ENCODE measurements at places on chromosomes 3 and 15.

DNA sequence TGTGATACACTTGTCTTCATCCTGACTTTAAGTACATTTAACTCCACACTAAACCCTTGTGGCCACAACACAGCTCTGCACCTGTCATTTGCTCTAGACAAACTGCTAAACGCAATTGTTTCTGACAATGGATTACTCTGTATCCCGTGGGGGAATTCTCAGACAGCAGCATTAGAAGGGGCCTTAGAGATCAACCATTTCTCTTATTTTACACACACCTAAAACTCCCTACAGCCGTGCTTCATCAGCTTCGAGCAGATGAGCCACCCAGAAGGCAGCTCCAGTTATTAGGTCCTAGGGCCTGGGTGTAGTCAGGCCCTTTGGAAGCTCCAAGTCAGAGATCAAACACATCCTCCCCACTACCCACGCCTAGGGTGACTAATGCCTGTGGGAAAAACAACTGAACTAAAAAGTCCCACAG lies 1.3 kb upstream of the IL12A start:
- no peak for DNase-seq

- no peak for DNase-seq
These were observed 69.9 kb downstream of the SYNM start for GRCh38 chr15:99174567-99175395.

- DNase-seq: no peak
These were observed 302.7 kb upstream of the KCNMB2 start for GRCh38 chr3:178233371-178234071.

GRCh38 chr3:185724761-185725160 lies 100.1 kb downstream of the IGF2BP2 start:
- no peak for DNase-seq

- no peak for DNase-seq
These were observed 161.7 kb downstream of the MBNL1 start for GRCh38 chr3:152430223-152431002.

DNA sequence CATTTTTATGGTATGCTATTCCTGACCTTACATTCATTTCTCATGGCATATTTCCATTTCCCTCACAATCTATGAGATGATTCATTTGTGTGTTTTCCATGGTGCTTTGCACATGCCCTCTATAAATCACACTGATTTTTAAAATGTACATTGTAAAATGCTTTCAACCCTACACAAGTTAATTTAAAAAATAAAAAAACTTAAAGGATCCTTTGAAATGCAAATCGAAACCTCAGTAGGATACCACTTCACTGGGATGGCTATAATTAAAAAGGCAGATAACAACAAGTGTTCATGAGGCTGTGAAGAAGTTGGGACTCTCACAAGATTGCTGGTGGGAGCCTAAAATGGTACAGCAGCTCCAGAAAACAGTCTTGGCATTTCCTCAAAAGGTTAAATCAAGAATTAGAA lies 83.5 kb downstream of the FMN1 start:
- no peak for DNase-seq

DNA sequence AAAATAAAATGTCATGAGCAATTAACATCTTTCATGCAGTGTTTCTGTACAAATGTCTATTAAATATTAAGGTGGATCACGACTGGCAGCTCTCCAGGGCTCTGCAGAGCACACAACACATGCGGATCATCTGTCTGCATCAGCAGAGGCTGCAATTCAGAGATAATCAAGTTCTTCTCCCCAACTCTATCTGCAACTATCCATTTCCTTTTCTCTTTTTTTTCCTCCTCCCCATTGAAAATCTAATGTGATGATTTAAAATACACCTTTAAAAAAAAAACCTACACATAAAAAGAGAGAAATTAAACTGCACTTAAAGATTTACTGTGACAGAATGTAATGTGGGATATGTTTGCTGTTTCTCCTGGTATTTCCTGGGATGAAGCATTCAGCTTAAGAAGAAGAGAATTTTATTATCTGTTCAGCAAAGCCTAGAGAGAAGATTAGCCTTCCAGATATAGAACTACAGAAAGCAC lies 352.6 kb upstream of the CCDC54 start:
- DNase-seq: no peak

DNA sequence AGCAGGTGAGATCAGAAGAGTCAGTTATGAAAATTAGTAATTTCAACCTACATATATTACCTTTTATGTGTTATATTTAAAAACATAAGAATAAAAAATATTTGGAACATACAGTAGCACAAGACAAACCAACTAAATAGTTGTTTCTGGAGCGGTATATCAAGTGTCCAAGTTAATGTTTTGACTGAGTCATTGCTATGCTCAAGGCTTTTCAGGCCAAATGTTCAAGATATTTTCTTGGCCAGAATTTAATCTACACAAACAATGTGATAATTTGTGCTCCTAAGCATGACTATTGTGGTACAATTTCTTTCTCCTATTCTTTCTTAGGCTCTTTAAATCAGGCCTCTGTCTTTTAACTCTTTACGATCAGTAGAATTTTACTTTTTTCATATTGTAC lies 412.4 kb downstream of the RAP2B start:
- no peak for DNase-seq

DNA sequence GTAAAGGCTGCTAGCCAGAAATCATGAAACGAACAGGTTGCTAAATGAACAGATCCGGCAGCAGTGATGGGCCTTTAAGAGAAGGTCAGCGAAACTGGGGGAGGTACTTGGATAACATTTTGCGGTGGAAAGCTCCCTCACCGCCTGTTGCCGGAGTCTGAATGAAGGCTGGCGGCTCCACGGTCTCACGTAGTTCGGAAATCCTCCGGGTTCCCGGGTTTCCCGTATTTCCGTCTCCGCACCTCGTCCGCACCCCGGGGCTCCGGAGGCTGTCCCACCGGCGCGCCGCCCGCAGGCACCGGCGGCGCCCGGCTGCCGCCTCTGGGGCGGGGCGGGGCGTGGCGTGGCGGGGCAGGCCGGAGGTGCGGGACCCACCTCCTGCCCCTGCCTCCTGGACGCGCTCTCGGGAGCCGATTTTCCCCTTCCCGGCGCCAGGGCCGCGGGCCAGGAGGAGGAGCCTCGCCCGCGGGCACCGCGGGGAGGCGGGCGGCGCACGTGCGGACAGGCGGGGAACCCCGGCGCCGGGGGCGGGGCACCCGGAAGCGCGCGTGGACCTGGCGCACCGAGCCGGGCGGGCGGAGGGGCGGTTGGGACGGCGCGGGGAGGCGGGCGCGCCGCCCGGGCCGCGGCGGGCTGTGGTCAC lies at the start of gene ZDHHC23:
ZDHHC23 (plus strand) TSS at position 642 of the 643 bp plus-strand sequence. CDS start 790 bp downstream, outside the sequence.
- peak; percentile 51 for DNase-seq

- no peak for DNase-seq
These were observed 27.1 kb downstream of the CHST2 start for GRCh38 chr3:143146486-143147274.

GRCh38 chr3:46354984-46355383 lies 1.1 kb downstream of the CCR2 start:
- DNase-seq: no peak

DNA sequence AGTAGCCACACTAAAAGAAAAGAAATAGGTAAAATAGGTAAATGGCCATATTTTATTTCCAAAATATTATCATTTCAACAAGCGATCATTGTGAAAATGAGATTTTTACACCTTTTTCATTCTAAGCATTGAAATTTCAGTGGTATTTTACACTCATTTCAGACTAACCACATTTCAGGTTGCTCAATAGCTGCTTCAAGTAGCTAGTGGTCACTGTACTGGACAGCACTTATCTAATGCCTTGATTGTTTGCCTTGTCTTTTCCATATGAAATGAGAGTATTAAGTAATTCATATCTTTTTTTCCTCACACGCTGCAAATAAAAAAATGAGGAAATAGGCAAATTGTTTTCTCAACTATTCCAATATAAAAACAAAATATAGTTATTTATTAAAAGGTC lies 332.8 kb downstream of the NLGN1 start:
- no peak for DNase-seq

DNA sequence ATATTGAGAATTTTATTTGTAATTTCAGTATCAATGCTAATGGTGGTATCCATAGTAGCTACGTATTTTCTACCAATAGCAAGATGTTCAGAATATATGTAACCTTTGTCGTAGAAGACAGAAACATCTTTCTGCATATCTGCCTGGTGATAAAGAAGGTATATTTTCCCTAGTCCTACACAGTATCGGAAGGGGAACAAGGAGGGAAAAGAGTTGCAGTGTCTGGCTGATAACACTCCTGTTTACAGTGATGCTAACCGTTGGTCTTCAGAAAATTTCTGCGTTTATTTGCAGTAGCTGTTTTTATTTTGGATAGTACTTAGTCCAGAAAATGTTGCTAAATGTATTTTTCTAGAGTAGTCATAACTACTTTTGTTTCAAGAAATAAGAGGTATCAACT lies 25.2 kb downstream of the TSC22D2 start:
- no peak for DNase-seq

DNA sequence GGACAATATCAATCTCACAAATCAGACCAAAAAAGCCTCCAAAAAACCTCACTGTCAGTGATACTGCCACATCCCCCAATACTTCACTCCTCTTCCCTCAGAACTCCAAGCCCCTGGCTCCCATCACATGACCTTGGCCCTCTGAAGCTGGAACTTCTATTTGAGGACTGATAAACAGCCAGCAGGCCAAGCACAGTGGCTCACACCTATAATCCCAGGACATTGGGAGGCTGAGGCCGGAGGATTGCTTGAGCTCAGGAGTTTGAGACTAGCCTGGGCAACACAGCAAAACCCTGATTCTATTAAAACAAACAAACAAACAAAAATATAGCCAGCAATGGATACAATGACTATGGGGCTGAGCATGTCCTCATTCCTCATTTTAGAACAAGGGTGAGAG lies 55.2 kb downstream of the MAP4 start:
- no peak for DNase-seq

DNA sequence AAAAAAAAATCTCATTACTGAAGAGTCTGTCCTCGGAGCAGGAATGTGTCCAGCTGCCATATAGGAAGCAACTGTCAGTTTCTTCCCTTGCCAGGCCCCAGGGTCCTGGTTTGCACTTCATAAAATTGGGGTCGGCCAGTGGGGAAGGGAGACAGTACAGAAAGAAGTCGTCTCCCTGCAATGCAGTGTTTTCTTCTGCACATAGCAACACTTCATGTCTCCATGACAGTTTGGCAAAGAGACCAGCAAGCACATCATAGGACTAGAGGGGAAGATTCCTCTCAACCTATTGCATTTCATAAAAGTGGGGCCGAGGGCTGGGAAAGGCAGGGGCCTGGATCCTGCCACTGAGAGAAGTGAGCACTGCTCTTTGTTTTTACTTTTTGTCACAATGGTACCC lies 138.2 kb upstream of the HACD2 start:
- DNase-seq: no peak

DNA sequence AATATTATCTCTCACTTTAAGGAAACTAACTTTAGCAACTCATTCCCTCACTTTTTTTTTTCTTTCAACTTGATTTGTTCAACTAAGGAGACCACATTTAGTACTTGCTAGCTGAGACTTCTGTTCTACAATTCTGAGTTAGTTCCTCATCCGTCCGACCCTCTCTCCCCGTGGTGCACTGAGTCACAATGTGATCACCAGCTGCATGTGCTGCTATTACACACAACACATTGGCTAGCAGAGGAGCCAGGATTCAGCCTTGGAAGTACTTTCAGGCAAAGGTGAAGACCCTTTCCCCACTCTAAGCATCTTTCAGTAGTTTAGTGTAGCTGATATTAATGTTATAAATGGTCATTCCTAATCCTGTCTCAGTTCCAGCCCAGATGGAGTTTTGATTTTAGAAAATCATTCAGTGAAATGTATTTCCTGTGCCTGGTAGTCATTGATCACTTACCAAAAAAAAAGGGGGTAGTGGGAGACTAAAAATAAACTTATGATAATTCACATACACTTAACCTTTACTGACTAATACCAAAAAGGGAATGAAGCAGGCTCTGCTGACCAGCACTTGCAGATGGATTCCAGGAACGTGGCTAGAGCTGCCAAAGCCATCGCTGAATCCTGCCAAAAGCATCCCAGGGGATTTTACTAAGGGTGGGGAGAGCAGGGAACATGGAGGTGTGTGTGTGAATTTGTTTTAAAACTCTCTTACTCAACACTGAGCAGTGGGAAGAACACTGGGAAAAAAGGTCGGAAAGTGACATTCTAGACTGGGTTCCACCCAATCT lies 424.8 kb downstream of the LPP start:
- no peak for DNase-seq

DNA sequence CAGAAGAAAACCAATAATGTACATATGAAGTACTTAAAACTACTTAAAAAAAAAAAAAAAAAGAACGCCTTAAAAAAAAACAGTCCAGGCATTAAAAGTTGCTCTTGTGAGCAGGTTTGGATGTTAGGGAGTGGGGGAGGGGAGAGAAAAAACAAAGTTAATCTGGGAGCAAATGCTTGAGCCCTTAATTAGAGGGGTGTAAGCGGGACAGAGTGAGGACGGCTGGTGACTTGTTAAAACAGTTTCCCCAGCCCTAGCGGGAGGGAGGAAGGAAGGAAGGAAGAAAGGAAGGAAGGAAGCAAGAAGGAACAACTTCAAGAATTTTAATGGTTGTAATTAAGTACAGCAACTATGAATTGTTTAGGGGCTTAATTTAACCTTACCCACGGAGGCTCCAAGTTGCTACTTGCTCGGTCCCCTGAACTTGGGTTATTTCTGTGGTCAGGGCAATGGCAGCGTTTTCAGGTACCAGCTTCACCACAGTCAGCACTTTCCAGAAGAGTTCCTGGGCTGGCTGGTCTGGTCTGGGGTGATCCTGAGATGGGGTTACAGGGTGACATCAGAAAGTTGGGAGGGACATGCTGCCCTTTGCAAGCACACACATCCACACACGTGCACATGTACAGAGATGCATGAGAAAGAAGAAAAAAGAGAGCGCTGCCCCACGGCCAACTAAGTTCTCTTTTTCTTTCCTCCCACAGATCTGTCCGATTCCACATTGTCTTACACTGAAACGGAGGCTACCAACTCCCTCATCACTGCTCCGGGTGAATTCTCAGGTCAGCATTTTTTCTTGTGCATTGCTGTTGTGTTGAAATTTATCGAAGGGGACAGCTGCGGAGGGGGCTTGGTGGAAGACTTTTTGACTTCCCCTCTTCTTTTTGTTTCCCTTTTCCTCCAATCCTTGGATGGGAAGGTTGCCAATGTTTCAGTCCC lies 14.0 kb downstream of the SMAD6 start:
- DNase-seq: no peak

- no peak for DNase-seq
These were observed 419.5 kb upstream of the C2CD4B start for GRCh38 chr15:62584301-62585235.

- DNase-seq: no peak
These were observed 108.5 kb downstream of the CYP19A1 start for GRCh38 chr15:51229907-51230330.

- no peak for DNase-seq
These were observed 235.5 kb downstream of the PDZRN3 start for GRCh38 chr3:73389117-73389813.

DNA sequence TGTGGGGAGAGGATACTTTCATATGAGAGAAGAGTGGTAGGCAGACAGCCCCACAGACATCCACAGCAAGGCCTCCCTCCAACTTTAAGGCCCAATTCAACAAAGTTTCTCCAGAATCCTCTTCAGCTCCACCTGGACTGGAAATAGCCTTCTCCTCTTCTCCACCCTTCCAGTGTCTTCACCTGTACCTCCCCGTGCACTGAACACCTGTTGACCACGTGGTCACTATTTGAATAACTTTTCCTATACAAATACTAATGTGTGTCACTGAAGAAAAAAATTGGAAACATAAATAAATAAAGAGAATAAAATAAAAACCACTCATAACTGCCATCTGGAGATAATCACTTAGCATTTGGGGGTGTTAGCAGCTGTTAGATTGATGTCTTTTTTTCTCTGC lies 52.9 kb downstream of the CCNL1 start:
- no peak for DNase-seq

GRCh38 chr3:13896473-13897154 lies 16.7 kb upstream of the WNT7A start:
- peak; percentile 74 for DNase-seq

GRCh38 chr3:73511571-73512525 lies 112.9 kb downstream of the PDZRN3 start:
- DNase-seq: no peak

Measured in CD4-positive, alpha-beta T cell treated with Interleukin-4 for 4 hours (primary cell).